ENCODE measurements at places on chromosomes 6 and 20.

DNA sequence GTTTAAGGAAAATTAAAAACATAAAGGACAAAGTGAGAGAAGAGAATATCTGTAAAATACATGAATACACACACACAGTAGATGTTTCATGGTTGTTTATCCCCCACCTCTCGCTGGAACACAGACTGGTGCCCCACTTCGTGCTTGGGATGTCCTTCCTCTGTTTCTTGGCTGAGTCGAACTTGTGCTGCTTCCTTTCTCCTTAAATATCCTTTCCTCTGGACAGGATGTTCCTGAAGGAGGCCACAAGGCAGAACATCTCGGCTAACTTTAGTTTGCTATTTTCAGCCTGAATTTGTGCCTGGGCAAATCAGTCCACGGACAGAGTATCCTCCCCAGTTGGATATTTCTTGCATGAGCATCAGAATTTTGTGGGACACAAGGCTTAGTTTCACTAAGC is 54.7 kb upstream of the ZMYND8 start:
- peak; percentile 75 for DNase-seq

DNA sequence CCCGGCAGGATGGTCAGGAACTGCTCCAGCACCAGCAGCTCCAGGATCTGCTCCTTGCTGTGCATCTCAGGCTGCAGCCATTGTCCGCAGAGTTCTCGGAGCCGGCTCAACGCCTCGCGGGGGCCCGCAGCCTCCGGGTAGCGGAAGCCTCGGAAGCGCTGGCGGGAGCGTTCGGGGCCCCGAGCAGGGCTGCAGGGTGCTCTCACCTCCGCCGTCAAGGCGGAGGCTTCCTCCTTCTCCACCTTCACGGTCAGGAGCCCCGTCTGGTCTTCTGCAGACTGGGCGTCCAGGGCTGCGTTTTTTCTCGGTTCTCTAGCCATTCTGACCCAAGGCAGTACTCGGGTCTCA is 434 bp downstream of the ZKSCAN4 start:
- no peak for DNase-seq

DNA sequence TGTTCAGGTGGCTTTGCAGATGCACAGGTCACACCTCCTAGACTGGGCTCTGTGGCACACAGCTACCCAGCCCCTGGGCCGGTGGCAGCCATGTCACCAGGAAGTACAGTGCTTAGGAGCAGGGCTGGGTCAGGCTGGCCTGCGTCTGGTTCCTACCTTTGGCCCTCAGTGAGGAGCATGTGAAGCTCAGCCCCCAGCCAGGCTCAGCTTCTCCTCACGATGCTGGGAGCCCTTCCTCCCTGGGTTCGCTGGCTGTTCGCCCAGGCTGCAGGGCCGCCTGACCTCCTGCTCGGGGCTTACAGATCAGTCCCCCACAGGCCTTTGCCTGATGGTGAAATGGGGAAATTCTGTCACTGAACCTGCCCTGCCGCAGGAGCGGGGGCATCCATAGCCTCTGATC is 23.1 kb downstream of the SPATA2 start:
- DNase-seq = peak; percentile 18

- DNase-seq = no peak
These were observed 129.5 kb upstream of the PTPN1 start for GRCh38 chr20:50380697-50381040.

Measured in gastrocnemius medialis (tissue), 4 donors.